T-helper 17 cell (primary cell): ENCODE measurements at places on chromosomes 6 and 20. TPM values are rescaled to one million over a fixed set of nuclear protein-coding genes. Genes with fewer than 3 reads are reported as not detected.
A peak's percentile ranks its signal among the peaks of the same experiment; 100 is the strongest.

The SERINC1 gene
- total RNA-seq = 127 TPM

The TCF19 gene
- total RNA-seq = 3.7 TPM

The MAFB gene
- 0.86 TPM for total RNA-seq

The CRISP3 gene
- not detected for total RNA-seq

The RSPO3 gene
- total RNA-seq = not detected

The KIFC1 gene
- 3.7 TPM for total RNA-seq

The STX11 gene
- total RNA-seq = 26.7 TPM

The SRXN1 gene
- total RNA-seq = 3.5 TPM

The DOK5 gene
- not detected for total RNA-seq

The HSP90AB1 gene
- total RNA-seq = 478 TPM

The CPXM1 gene
- total RNA-seq = 0.12 TPM

DNA sequence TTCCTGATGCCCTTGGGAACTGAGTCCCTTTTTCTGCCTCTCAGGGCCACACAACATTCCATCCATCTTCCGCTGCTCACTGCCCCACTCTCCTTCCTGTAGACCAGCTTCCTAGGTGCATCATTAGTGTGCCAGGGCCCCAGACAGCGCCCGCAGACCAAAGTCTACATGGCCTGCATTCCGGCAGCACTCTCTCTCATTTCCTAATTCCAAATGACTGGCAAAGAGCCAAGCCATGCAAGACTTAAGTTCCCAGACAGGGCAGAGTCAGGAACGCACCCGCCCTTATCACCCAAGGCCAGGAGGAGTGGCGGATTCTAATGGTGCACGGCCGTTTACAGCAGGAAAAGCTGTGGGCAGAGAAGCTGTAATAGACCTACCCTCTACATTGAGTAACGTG, 159.8 kb upstream of the ARID1B start:
- DNase-seq = no peak

GRCh38 chr20:23303325-23304102, 47.1 kb upstream of the NXT1 start:
- no peak for DNase-seq

DNA sequence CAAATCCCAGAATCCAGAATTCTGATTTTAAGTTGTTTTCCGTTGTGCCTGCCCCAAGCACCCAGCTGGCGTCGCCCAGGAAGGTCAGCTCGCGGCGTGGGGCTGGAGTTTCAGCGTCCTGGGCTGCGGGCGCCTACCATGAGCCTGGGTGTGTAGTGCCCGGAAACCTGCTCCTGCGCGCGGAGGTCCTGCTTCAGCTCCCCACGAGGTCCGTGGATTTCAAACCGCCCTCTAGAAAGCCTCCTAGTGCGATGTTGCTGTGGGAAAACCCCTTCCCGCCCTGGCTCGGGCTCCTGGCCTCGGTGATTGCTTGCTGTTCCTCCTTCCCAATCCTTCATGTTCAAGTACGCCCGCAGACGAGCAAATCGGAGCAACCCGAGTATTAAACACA, 51.3 kb upstream of the NRN1 start:
- DNase-seq = no peak

GRCh38 chr20:11734431-11734830, 183.3 kb upstream of the BTBD3 start:
- DNase-seq = no peak

DNA sequence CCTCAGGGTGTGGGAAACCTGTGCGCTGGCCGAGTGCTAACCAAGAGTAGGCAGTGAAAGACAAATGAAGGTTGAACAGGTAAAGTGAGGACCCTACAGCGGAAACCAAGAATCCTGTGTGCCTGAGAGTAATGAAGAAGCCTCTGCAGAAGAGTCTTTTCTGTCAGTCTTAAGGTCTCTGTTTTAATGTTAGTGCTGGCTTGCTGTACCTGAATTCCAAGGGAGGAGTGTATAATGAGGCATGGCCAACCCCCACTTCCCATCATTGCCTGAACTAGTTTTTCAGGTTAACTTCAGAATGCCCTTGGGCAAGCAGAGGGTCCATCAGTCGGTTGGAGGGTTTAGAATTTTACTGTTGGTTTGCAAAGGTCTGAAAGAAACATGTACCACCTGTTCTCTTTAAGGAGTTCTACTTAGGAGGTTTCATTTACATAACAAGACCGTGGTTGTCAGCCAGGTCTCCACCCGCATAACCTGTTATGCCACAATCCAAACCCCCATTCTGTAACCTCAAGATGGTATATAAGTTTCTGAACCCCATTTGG, 589 bp upstream of the PDCD2 start:
- DNase-seq = no peak

DNA sequence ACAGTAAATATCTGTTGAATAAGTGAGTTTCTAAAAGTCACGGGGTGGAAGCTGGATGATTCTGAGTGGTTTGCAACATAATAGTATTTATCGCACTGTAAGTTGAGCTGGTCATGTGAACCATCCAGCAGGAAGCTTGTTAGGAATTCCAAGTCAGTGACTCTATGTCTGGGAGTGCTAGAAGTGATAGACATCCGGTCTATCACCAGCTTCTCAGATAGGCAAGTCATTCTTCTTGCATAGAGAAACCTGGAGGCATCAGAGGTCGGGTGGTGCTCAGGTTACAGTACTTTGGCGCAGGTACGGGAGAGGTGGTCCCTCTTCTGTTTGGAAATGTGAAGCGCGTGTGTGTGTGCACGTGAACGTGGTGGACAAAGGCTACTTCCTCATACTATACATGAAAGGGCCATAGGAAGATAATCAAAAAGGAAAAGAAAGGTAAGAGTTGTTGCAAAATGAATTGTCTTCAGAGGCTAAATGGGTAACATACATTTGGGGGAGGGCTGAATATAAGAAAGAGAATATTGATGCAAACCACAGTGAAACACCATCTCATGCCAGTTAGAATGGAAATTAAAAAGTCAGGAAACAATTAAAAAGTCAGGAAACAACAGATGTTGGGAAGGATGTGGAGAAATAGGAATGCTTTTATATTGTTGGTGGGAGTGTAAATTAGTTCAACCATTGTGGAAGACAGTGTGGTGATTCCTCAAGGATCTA, 299.3 kb upstream of the ZFP64 start:
- DNase-seq = no peak

GRCh38 chr6:104788400-104788799, 71.3 kb downstream of the HACE1 start:
- DNase-seq = no peak

- DNase-seq = no peak
Measured at GRCh38 chr6:14542670-14543366, 425.2 kb downstream of the CD83 start.

GRCh38 chr6:42260972-42261371, 43.3 kb upstream of the MRPS10 start:
- DNase-seq = peak; percentile 25

DNA sequence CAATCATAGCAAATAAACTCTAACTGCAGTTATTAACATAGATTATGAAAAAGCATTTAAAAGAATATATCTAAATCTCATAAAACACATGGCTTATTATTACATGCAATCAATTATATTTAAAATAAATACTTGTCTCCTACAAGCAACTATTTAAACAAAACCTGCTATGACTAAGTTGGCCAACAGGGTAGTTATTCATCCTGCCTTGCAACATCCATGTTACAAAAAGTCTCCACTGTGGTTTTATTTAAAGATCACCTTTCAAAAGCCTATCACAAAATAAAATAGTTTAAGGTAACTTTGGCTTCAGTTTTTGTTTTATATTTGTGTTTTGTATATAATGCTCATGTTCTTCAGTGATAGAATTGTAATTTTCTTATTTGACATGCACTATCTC, 1127.0 kb upstream of the MAP3K7 start:
- DNase-seq = no peak

- DNase-seq = no peak
Measured at GRCh38 chr6:54086439-54086838, 24.8 kb upstream of the MLIP start.

DNA sequence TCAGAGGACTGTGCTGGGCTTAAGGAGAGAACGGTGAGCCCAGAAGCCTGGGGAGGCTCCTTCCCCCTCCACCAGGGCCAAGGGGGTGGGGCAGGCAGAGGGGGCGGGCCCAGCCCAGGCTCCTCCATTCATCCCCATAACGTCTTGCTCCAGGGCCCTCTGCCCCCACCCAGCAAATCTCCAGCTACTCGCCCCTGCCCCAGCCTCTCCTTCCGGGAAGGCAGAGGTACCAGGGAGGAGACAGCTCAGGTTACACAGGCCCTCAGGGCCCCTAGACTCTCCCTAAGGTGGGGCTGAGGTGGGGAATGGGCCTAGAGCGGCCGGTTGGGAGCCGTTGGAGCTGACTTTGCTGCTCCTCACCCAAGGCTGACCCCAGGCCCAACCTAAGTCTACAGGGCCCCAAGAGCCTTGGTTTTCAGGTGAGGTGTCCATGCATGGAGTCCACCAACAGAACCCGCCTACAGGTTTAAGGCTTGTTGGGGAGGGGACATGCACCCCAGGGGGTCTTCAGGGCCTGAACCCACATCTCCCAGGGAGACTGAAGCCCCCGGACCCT, 1.2 kb downstream of the LAMA5 start:
- no peak for DNase-seq

DNA sequence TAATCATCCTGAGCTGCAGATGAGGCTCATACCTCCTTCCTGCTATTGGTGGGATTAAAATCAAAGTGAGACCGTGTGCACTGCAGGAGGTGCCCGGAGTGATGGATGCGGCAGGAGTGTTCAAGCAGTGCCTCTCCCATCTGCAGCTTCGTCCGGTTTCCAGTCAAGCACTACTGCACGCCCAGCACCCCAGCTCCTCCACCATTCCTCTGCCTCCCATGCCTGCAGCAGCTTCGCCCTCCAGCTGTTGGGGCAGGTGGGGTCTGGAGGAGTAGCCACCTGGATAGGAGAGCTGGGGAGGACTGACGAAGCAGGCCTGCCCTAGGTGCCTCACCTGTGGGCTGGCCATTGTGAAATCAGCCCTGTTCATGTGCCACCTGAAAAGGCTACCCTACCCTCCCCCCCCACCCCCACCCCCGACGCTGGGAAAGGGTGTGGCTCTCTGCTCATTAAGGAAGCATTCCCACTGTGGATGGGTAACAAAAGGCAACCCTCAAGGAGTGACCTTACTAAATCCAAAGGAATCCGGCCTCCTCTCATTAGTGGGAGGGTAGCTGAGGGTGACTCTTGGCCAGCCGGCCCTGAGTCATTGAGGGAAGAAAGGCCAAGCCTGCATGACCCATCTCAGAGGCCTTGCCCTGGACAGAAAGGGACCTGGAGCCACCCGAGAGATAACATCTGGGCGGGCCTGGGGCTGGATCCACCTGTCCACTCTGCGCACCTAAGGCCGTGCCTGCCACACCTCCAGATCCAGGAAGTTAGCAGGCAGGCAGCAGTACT, 115.9 kb upstream of the ARMC2 start:
- DNase-seq = no peak

DNA sequence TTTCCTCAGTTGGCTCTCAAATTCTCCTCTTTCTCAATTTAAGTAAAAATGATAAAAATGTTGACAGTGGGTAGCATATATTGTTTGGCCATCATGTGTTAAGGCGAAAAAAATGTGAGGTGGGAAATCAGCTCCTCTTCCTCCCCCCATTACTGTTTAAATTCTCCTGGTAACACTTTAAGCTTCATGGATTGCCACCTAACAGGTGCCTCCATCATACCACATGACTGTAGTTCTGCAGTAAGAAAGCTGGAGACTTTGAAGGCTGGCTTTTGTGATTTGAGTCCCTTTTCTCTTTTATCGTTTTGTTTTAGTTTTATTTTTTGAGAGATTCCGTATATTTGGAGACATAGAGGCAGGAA, 1.2 kb downstream of the ZFAND3 start:
- no peak for DNase-seq

DNA sequence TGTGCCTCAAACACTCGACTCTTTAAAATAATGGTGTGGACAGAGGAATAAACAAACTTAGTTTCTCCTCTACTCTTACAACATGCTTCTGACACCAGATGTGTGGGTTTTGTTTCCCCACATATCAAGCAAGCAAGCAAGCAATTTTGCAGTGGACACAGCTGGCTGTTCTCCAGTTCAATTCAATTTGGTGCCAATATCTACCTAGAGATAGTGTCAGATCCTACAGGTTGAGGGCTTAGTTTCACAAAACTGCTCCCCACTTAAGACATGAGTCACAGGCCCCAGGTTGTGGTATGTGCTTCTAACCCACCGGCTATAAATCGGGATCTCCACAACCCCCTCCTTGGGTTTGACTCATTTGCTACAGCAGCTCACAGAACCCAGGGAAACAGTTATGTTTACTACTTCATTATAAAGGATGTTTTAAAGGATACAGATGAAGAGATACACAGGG, 131.4 kb upstream of the TRAF3IP2 start:
- DNase-seq = no peak

GRCh38 chr6:18432619-18433018, 45.5 kb downstream of the RNF144B start:
- no peak for DNase-seq

DNA sequence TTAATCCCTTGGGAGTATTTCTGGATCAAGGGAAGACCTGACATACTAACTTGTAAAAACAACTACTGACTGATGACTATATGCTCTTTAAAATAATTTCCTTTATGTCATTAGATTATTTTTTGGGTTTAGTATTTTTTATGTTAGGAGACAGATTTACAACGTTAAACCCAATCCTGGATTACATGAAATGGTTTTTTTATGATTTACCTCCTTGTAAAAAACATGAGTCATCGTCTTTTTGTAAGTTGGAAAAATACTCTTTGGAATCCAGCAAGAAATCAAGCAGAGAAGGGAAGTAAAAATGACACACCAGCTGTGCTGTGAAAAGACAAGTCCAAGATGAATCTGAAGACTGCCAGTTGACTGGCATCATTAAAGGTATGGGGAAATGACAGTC, 6.7 kb downstream of the STK4 start:
- DNase-seq = no peak

GRCh38 chr20:5674176-5674660, 76.0 kb upstream of the SHLD1 start:
- DNase-seq = no peak

DNA sequence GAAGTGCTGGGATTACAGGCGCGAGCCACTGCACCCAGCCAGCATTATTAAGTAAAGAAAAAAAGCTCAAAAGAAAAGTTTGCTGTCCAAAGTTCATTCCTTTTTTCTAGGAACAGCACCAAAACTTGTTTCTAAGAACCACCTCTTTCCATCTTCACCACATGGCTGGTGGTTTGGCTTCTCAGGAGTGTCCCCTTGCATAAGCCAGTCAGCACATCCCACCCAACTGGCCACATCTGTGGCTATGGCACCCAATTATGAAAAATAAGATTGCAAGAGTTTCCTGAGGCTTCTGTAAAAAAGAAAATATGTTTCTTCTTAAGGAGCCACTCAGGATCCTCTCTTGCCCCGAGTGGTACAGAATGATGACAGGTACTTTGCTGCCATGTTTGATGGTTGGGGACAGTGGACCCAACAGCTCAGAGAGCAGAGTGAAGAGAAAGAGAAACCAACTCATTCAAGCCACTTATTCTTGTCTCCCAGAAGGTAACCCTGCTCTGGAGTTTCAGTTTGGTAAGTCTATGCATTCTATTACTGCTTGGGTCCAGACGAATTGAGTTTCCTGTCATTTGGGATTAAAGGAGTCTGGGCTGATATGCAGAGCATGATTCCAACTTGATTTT, 65.3 kb downstream of the PSMB1 start:
- no peak for DNase-seq

GRCh38 chr6:79602859-79603258, 28.3 kb upstream of the SH3BGRL2 start:
- DNase-seq = no peak

GRCh38 chr6:109239651-109240321, 142.5 kb downstream of the CD164 start:
- DNase-seq = no peak

- no peak for DNase-seq
Measured at GRCh38 chr6:135013211-135013610, 41.4 kb downstream of the HBS1L start.
